Kidney epithelial cell (primary cell): ENCODE measurements at places on chromosomes 3 and 15.
A peak's percentile ranks its signal among the peaks of the same experiment; 100 is the strongest.

DNA sequence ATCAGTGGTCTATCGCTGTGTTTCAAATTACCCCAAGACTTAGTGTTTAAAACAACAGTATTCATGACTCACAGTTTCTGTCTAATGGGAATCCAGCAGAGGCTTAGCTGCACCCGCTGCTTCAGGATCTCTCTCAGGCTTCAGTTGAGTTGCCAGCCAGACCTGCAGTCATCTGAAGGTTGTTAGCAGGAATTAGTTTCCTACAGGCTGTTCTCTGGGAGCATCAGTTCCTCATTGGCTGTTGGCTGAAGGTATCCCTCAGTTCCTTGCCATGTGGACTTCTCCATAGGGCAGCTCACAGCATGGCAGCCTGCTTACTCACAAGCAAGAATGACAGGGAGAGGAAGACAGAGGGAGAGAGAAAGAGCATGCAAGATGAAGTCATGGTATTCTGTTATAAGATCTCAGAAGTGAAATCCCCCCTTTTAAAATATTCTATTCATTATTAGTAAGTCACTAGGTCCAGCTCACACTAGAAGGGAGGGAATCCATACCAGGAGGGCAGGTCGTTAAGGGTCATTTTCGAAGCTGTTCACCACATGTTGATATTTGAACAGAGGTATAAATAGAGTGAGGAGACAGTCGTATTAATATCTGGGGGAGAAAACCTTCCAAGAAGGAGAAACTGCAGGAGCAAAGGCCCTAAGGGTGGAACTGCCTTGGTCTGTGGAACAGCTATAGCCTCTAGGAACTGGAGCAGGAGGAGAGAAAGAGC, 473.9 kb upstream of the PPP2R3A start:
- DNase-seq: no peak

GRCh38 chr15:60121845-60122244, 117.7 kb downstream of the FOXB1 start:
- no peak for DNase-seq

- no peak for DNase-seq
Observed at GRCh38 chr3:38646062-38646461, 3.4 kb downstream of the SCN5A start.

GRCh38 chr3:47421741-47422649, 41.2 kb downstream of the PTPN23 start:
- no peak for DNase-seq

DNA sequence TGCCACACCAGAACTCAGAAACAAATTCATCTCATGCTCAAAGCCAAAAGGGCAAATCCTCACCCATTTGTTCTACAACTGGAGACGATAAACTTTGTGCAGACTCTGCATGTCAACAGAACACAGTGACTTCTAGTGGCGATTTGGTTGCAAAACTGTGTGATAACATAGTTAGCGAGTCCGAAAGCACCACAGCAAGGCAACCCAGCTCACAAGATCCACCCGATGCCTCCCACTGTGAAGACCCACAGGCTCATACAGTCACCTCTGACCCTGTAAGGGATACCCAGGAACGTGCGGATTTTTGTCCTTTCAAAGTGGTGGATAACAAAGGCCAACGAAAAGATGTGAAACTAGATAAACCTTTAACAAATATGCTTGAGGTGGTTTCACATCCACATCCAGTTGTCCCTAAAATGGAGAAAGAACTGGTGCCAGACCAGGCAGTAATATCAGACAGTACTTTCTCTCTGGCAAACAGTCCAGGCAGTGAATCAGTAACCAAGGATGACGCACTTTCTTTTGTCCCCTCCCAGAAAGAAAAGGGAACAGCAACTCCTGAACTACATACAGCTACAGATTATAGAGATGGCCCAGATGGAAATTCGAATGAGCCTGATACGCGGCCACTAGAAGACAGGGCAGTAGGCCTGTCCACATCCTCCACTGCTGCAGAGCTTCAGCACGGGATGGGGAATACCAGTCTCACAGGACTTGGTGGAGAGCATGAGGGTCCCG, 199.7 kb downstream of the AKAP13 start:
- DNase-seq: no peak

- DNase-seq: no peak
Observed at GRCh38 chr3:195762249-195762585, 41.4 kb downstream of the MUC20 start.

GRCh38 chr3:69082805-69083204, 1.9 kb upstream of the ARL6IP5 start:
- peak; percentile 63 for DNase-seq

GRCh38 chr15:85913461-85913860, 118.7 kb upstream of the KLHL25 start:
- no peak for DNase-seq

DNA sequence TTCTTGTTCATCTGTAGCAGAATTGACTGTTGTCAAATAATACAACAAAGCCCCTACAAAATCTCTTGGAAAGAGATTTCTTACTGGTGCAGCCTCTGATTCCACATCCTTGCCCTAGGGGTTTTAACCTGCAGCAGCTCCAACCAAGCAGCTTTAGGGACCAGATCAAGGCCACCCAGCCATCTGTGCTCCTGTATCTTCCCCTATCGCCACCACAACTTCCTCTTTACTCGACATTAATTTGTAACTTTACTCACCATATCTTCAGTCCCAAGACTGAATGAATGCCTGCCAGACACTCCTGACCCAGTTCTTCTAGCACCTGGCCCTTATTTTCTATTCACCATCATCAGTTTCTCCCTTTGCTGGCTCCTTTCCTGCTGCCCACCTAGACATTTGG, 156.6 kb upstream of the IL12A start:
- no peak for DNase-seq

DNA sequence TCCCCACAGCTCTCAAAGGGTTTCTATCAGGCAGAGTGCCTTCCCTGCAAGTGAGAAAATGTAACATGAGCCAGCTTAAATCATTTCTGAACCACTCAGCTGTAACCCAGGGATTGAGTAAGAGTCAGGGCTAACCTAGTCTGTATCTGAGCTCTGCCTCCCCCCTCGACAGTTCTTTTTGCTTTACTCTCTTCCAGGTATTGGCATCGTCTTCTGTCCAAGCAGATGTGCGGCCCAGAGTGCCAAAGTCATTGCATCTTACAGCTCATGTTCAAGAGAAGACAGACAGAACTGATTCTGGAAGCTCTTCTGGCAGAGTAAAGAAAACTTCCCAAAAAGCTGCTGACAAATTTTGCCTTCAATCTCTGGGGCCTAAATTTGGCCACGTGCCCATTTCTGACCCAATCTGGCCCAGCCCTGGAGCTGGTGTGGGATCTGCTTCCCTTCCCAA, 74.8 kb downstream of the ABHD5 start:
- DNase-seq: no peak

DNA sequence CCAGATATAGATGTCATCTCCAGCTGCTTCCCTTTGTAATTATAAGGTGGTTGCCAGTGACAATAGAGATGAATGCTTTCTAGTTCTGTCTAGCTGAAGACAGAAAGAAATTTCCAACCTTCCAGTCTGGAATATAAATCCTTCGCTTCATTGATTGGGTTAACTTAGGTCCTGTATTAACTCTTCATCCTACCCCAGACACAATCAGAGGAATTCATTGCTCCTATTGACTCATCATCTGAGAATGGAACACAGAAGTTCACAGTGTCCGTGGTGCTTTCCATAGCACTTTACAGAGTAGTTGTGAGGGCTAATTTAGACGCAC, 241.4 kb downstream of the NFKBIZ start:
- peak; percentile 97 for DNase-seq

DNA sequence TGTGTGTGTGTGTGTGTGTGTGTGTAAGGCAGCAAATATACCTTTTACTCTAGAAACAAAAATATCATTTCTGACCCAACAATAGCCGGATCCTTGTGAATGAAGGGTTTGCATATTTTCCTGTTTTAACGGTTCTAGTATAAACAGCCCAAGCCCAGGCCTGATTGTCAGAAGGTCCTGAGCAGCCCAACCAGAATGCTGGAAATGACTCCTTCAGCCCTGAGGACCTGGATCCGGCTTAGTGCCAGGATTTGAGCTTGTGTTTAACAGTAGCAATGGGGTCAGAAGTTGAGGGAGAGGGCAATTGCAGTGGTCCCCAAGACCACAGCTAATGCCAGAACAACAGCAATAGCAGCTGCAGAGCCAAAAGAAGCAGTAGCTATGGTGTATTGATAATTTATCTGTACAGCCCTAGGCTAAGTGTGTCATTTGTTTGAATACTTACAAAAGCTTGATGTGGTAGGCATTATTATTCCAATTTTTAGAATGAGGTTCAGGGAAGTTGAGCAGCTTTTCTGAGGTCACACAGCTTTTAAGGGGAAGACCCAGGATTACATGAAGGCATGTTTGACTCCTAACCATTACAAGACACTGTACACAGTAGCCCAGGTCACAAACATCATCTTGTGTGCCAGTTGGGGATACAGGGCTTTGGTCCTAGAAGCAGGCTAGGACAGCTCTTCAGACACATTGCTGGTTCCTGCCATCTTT, 12.8 kb downstream of the FOXL2 start:
- DNase-seq: no peak
